Putamen (tissue), 1 donor: ENCODE measurements at places on chromosomes 3 and 15.
A peak's percentile ranks its signal among the peaks of the same experiment; 100 is the strongest.

- no peak for DNase-seq
These were observed 18.0 kb downstream of the KLHL24 start for GRCh38 chr3:183653209-183654064.

DNA sequence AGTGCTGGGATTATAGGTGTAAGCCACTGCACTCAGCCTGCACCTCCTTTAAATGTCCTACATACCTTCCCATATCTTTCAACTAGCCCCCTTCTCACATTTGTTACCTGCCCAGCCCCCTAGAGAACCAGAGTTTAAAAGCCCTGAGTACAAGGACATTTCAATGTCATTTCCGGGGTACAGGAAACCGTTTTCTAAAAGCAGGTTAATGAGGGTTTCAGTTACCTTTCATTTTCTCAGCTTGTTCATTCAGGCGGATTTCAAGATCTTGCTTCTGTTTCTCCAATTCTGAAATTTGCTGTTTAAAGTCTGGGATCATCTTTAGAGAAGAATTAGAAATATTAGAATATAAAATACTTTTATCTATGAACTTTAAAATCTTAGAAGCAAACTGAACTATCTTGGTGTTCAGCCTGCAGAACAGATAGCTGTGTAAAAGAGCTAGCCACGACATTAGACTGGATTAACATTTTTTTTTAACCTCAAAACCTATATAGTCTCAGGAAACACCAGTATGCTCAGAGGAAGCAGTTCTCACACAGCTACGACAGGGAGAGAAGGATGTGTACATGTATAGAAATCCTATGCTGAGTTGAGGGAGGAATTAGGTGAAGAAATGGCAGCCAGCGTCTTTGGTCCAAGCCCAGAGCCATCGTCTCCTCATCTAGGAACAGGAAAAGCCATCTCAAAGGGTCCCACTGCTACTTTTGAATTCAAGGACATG is 29.9 kb upstream of the GNB5 start:
- no peak for DNase-seq

DNA sequence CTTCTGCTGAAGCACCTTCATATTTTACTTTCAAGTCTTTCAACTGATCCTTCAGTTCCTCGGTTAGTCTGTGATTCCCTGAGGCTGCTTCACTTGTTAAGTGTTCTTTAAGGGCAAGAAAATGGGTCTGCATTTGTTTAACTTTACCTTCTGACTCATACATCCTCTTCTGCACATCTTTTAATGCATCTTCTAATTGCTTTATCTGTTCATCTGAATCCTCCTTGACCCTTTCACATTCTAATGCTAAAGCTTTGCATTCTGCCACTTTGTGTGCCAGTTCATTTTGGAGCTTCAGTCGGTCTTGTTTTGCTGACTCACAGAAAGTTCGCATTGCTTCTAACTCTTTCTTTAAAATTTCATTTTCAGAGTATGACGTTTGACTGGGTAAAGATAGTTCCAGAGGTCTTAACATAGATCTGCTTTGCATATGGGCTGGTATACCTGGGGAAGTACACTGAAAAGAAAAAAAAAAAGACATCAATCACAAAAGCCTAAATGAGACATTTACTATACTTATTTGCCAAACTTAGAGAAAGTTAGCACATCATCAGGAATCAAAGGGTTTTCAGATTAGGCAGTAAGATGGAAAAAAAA is 94.3 kb downstream of the UACA start:
- DNase-seq: no peak

GRCh38 chr15:38707802-38708671 is 143.4 kb upstream of the RASGRP1 start:
- DNase-seq: peak; percentile 18

DNA sequence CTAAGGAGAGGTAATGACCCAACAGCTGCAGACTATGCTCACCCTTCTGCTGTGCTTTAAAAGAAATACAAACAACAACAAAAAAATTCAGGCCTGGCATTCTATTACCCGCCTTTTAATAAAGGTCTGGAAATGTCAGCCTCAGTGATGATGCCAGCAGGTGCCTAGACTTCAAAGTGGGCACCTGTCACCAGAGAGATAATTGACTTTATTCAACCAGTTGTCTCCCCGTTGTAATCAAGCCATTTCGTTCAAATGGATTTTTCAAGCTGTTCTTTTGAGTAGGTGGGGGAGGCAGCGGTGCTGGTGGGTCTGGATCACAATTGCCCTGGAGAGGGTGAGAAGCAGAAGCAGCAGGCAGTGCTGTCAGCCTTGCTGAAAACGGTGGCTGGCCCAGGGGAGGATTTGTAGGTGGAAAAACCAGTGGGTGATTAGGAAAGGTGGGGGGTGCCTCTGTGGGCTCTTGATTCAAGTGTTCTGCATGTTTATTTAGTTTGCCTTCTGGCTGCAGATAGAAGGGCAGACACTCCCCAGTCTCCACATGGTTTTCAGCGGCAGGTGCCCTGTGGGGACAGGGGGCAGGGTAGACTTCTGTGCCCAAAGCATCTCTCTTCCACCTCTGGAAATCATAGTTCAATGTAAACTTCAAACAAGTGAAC is 300.2 kb upstream of the SLCO3A1 start:
- DNase-seq: no peak

GRCh38 chr3:13080591-13080990 is 7.4 kb upstream of the IQSEC1 start:
- DNase-seq: no peak

DNA sequence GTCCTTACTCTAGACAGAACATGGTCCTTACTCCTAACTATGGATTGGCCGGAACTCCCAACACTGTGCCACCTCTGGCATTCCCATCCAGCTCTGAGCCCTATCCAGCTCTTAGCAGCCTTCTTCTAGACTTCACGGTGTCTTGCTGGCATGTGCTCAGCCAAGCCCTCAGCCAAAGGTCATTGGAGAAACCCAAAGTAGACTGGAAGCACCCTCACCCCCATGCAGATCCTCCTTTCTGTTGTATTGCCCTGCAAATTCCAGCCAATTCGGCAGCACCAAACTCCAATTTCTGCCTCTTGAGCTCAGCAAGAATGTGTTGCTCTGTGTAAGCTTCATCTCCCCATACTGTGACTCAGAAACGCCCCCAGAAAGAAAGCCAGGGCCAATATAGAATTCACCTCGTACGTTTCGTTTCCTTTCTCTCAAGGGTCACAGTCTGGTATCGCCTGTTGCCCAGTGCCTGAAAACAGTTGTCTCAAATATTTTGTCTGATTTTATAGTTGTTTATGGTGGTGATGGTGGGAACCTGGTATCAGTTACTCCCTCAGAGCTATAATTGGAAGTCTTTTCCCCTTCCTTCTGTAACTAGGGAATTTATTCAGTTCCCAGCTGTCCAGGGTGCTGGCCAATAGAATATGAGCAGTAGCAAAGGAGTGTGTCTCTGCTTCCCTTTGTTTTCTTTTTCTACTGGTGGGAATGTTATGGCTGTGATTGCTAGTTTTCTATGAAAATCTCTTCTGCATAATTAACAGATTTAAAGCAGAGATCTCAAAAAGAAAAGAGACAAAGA is 28.4 kb upstream of the EPHB3 start:
- DNase-seq: no peak

- no peak for DNase-seq
These were observed 123.8 kb downstream of the AGBL1 start for GRCh38 chr15:86203462-86203861.

GRCh38 chr3:128788268-128788869 is 62.4 kb downstream of the RAB7A start:
- DNase-seq: no peak

DNA sequence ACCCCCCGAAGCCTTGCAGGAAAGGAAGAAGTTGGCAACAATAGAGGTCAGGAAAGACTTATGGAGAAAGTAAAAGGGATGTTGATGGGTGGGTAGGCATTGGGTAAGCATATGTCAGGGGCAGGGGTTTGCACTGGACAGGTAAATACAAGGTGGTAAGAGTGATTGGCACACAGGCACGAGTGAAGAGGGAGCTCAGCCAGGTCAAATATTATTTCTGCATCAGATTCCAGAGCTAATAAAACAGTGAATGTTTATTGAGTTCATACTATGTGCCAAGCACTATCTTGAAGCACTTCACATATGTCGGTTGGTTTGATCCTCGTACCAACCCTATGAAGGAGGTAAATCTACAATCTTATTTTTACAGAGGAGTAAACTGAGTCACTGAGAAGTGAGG is 6.6 kb downstream of the CLSTN2 start:
- DNase-seq: no peak

GRCh38 chr3:67920969-67921368 is 266.6 kb upstream of the SUCLG2 start:
- DNase-seq: no peak

- peak; percentile 67 for DNase-seq
These were observed 6.2 kb downstream of the CORO2B start for GRCh38 chr15:68584756-68585573.

- no peak for DNase-seq
These were observed 42.2 kb downstream of the CLDN18 start for GRCh38 chr3:138051947-138052802.

DNA sequence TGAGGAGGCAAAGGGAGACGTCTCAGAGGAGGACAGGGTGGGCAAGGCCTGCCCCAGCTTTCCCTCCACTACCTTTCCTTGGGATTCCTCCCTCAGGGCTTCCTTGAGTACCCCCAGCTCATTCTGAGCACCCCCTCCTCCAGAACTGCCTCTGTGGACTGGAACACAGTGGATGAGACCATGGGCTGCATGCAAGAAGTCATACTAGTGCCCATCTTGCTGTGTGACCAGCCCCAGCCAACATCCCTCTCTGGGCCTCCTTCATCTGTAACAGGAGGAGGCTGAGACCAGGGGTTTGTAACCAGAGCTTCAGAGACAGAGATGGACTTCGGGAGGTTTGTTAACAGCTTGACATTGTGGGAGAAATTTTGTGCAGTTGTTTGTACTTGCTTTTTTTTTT is 25.6 kb downstream of the FEM1B start:
- no peak for DNase-seq
